Dorsolateral prefrontal cortex (tissue), 122 donors: ENCODE measurements at places on chromosomes 11 and 22.

- no peak for DNase-seq
Observed at GRCh38 chr11:80186692-80187091, 745.9 kb upstream of the TENM4 start.

DNA sequence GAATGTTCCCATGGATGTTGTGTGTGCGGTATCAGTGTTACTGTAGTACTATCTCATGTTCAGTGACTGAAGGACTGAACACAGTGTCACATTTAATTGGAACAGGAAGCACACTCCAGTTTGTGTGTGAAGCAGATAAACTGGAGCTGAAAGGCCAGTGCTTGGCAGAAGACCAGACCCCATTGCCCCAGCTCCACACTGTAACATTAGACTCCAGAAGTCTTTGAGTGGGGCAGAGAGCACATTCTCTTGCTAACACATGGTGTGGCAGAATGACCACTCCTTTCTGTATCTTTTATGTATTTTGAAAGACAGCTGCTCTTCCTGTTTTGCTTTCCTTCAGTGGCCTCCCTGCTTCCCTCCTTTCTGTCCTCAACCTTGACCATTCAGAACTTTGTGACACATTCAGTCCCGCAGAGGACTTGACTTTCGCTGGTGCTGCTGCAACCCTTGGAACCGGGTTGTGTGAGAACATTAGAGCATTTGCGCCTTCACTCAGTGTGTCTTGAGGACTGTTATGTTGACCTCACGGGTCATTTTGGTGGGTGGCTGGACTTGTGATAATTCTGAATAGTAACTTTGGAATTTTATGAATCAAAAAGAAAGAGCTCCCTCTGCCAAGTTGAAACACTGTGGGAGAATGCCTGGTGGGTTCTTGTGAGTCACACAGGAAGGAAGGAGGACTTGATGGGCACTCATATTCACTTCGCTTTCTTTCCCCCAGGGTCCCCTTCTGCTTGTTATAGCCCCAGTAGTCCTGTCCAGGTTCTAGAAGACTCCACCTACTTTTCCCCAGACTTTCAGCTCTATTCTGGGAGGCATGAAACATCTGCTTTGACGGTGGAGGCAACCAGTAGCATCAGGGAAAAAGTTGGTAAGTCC is 26.4 kb downstream of the AMOTL1 start:
- no peak for DNase-seq

- DNase-seq, result peak; percentile 65
Observed at GRCh38 chr11:117725048-117725734, 71.8 kb downstream of the DSCAML1 start.

GRCh38 chr22:32613773-32614392 is 139.3 kb downstream of the FBXO7 start:
- no peak for DNase-seq

DNA sequence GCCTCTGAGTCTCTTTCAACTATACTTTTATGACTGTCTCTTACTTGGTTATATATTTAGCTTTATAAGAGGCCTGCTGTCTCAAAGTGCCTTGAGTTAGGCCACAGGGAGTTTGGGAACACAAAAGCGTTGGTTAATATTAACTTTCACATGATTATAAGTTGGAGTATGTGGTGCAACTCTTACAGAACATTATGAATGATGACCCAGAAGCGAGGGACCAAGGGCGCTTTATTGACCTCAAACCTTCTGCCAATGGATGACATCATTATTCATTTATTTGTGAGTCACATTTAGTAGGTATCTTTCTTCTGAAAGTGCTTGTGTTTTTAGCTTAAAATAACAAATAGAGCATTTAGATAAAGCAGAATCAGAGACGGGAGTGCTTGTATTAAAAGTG is 298.0 kb upstream of the ZC3H12C start:
- no peak for DNase-seq

DNA sequence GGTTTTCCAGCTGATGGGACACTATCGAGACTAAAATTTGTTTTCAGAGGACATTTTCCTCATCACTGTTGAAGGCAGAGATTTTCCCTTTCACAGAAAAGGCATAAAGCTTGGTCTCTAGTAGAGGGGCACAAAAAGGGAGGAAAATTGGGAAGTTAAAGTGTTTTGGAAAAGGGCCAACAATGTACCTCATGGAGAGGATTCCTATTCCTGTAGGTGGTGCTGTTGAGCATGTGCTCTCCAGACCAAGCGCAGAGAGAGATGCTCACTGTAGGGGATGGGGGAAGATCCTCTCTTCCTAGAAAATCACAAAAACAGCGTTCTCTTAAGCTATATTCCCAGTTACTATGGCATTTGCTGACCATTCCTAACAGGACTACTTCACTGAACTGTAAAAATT is 44.9 kb downstream of the OR4C46 start:
- DNase-seq, result no peak
